Fibroblast of villous mesenchyme (primary cell): ENCODE measurements at places on chromosomes 2 and 18.

DNA sequence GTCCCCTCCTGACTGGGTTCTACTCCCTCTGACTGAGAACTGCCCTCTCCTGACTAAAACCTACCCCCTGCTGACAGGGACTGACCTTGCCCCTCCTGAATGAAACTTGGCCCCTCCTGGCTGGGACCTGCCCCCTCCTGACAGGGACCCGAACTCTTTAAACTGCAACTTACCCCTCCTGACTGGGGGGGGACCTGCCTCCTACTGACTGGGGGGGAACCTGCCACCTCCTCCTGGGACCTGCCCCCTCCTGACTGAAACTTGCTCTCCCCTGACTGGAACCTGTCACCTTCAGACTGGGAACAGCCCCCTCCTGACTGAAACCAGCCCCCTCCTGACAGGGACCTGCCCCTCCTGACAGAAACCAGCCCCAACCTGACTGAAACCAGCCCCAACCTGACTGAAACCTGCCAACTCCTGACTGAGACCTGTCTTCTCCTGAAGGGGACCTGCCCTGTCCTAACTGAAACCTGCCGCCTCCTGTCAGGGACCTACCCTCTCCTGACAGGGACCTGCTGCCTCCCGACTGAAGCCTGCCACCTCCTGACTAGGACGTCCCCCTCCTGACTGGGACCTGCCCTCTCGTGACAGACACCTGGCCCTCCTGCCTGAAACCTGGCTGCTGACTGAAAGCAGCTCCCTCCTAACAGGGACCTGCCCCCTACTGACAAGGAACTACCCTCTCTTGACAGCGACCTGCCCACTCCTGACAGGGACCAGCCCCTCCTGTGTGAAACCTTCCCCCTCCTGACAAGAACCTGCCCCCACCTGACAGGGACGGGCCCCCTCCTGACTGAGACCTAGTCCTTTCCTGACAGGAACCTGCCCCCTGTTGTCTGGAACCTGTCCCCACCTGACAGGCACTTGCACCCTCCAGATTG is 87.1 kb downstream of the PXDN start:
- no peak for DNase-seq

- DNase-seq: no peak
Observed at GRCh38 chr2:181461056-181461997, 4.1 kb downstream of the ITGA4 start.

DNA sequence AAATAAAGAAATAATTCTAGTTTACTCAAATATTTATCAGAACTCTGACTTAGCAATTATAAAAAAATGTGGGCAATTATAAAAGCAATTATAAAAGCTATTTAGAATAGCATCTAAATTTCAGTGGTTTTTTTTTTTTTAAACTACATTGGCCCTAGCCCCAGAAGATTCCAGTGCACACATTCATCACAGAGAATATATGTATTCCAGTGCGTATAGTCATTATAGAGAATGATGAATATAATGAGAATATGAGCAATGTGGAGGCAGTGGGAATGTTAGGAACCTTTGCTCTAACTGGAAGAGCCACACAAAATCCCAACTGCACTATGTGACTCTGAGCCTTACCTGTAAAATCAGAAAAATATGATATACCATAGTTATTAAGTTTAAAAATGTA is 10.5 kb downstream of the MAP3K2 start:
- DNase-seq: no peak

- DNase-seq: no peak
Observed at GRCh38 chr2:48045613-48046012, 139.3 kb upstream of the FBXO11 start.

DNA sequence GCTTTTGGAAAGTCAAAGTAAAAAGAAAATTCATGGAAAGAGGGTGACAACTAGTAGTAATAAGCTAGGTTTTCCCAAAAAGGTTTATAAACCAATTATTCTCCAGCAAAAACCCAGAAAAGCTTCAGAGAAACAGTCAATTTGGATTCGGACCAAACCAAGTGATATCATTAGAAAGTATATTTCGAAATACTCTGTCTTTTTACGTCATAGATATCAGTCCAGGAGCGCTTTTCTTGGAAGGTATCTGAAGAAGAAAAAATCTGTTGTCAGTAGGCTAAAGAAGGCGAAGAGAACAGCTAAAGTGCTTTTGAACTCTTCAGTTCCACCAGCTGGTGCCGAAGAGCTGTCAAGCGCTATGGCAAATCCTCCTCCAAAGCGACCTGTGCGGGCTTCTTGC is 36.6 kb downstream of the ZDBF2 start:
- DNase-seq: no peak

DNA sequence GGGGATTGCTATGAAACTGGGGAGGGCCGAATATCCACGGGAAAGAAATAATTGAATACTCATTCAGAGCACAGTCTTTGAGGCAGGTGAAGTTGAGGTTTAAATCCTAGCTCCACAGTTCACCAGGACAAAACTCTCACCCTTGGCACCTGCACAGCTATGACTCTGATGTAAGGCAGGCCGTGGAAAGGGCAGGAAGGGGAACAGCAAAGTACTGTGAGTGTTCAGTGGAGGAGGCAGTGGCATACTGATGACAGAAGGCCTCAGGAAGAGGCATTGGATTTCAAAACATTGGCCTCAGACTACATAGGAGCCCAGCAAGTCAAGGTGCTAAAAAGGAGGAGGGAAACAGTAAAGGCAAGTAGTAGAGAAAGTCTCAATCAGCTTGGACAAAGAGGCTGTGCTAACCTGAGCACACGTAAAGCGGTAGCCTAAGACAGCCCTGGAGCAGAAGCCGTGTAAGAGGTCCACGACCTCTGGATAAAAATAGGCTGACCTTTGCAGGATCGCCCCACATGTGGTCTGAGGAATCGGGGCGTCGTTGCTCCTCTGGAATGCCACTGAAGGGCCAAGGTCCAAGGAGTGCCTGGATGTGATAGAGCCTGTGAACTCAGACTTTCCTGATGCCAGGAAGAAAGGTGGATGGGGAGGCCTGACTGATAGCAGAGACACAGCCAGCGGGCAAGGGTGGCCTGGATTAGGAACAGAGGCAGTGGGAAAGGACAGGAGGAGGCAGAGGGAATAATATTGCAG is 243.6 kb downstream of the PID1 start:
- DNase-seq: no peak

DNA sequence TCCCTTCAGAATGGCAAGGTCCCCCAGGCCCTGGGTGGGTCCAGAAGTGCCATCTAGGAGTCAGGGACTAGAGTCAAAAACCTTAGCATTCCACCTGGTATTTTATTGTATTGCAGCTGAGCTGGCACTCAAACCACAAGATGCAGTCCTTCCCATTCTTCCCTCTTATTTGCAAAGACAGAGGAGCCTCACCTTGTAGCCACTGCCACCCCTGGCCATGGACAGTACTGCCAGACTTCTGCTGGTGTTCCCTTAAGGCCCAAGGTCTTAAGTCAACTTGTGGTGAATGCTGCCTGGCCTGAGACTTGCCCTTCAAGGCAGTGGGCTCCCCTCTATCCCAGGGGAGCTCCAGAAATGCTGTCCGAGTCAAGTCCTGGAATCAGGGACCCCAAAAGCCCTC is 6.9 kb downstream of the UGT1A10 start:
- DNase-seq: peak; percentile 8

- DNase-seq: no peak
Observed at GRCh38 chr2:56040189-56040588, 116.6 kb upstream of the EFEMP1 start.

GRCh38 chr2:203859030-203859789 is 8.4 kb upstream of the CTLA4 start:
- DNase-seq: no peak

GRCh38 chr2:38653715-38654527 is 12.0 kb upstream of the GALM start:
- peak; percentile 12 for DNase-seq

- no peak for DNase-seq
Observed at GRCh38 chr2:43327119-43327518, 100.7 kb upstream of the ZFP36L2 start.

DNA sequence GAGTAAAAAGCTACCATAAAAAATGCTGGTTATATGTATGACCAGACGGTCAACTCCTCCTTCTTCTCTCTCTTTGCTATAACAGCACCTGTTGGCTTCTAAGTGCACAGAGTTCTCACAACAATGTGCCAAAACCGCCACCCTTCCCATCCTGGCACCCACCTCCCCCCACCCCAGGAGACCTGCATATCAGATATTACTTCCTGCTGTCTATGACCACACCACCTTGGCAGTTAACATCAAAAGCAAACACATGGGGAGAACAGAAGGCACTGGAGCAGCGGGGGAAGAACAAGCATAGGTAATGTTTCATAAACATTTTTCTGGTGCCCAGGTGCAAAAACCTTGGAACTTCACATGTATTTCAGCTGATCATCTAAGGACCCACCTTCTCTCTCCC is 15.5 kb downstream of the SPRED2 start:
- no peak for DNase-seq

DNA sequence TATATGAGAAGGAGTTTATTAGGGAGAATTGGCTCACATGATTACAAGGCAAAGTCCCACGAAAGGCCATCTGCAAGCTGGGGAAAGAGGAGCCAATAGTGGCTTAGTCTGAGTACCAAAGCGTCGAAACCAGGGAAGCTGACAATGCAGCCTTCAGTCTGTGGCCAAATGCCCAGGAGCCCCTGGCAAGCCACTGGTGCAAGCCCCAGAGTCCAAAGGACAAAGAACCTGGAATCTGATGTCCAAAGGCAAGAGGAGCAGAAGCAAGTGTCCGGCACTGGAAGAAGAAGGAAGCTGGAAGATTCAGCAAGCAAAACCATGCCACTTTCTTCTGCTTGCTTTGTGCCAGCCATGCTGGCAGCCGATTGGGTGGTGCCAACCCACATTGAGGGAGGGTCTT is 74.3 kb upstream of the NPAS2 start:
- no peak for DNase-seq

GRCh38 chr18:43812627-43813026 is 535.3 kb upstream of the SYT4 start:
- DNase-seq: no peak

GRCh38 chr2:242032780-242033656 is 163.5 kb downstream of the RTP5 start:
- DNase-seq: no peak

GRCh38 chr2:8389431-8390108 is 292.3 kb upstream of the ID2 start:
- DNase-seq: no peak

DNA sequence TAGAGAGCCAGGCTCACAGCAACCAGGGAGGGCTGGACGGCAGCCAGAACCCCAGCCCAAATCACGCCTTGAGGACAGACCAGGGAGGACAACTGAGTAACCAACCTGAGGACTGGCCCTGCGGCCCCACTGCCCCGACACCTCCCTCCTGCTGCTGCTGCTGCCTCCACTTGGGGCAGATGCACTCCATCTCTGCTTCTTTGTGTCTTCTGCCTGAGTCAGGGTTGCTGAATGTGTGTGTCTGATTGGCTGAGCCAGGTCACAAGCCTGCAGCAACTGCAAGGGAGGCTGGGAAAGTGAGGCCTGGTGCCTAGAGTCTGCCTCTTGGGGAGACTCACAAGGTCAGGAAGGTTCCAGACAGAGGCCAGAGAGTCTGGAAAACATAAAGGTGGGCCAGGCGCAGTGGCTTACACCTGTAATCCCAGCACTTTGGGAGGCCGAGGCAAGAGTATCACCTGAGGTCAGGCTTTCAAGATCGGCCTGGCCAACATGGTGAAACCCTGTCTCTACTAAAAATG is 83.4 kb downstream of the ZFP36L2 start:
- no peak for DNase-seq

DNA sequence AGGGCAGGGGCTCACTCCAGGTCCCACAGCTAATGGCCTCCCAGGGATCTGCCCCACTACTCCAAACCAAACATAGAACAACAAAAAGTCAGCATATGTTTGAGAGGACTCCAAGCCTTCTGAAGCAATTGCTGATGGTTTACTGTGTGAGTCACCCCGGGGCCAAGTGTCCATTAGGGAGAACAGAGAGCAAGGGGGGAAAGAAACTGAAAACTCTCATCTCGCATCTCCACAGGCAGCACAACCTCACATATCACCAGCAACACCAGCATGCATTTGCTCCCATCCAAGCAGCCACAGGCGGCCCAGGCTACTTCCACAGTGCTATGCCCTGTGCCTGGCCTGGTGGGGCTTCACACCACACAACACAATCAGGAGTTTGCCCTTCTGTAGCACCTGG is 39.1 kb downstream of the CYRIA start:
- DNase-seq: peak; percentile 62

- no peak for DNase-seq
Observed at GRCh38 chr2:234991290-234991689, 39.5 kb downstream of the SH3BP4 start.

DNA sequence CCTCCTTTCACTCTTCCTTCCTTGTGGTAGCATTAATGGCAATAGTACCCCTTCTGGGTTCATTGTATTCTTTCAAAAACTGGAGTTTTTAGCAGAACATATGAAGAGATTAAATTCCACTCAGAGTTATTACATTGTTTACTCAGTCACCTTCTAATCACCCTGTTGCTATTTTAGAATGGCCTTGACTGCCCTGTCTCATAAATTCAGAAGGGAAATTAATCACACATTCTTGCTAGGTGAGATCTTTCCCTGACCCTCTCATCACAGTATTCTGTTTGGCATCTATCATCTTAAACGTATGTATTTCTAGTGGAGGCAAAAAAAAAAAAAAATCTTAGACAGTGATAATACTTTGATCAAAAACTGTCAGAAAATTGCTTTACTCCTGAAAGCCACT is 760.4 kb downstream of the ADCYAP1 start:
- DNase-seq: no peak
